GM04503 (cell line): ENCODE measurements at places on chromosomes 16 and 17.

- DNase-seq = no peak
Observed at GRCh38 chr17:16943541-16944333, 28.2 kb downstream of the TNFRSF13B start.

- no peak for DNase-seq
Observed at GRCh38 chr16:30121741-30122571, 1.1 kb downstream of the MAPK3 start.

- no peak for DNase-seq
Observed at GRCh38 chr17:38719943-38720641, 10.0 kb upstream of the CISD3 start.

DNA sequence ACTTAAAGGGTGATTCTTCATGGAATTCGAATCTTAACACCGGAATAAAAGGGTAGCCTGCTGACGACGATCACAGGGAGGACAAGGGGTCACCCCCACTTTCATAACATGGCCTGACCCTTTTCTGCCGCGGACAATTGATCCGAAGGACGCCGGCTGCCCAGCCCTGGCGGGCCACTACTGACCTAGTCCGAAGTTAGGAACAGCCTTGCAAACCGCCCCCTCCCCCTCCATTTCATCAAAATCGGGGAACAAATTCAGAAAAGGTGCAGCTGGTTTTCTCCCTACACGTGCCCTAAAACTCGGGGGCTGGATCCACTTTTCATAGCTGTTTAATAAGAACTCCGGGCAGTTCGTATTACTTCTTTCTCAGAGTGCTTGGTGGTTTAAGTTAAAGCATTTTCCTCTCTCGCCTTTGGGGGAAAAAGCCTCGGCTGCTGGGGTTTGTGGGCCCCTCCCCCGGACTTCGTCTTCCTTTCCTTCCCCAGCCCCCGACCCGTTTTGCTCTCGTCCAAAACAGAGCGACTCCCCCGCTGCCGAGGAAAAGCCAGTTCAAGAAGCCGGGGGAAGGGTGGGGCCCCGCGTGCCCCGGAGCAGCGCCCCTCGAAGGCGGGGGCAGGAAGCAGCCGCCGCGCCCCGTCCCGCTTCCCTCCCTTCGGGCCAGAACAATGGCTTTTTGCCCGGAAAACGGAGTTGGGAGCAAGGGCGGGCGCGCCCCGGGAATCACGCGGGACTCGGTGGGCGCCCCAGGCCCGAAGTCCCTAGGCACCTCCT lies 641 bp upstream of the CBX2 start:
- no peak for DNase-seq

GRCh38 chr17:6110592-6110991 lies 40.4 kb downstream of the WSCD1 start:
- no peak for DNase-seq

DNA sequence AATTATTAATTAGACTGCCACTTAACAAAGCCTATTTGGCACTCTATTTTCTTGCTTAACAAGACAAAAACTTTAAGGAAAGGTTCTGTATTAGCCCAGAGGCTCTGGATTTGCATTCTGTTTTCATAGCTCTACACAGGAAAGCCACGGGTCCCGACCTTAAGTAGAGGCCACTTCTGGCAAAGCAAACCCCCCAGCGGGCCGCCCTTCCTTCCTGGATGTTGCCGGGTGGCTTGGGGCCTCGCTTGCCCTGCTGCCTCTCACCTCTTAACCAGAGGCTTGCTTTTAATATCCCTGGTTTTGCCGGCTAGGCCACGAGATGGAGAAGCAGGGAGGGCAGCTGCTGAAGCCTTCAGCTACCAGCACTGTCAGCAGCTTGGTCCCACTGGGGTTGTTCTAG lies 4.4 kb downstream of the RTN4RL1 start:
- no peak for DNase-seq

GRCh38 chr17:39195568-39196160 lies 1.8 kb downstream of the CACNB1 start:
- no peak for DNase-seq

DNA sequence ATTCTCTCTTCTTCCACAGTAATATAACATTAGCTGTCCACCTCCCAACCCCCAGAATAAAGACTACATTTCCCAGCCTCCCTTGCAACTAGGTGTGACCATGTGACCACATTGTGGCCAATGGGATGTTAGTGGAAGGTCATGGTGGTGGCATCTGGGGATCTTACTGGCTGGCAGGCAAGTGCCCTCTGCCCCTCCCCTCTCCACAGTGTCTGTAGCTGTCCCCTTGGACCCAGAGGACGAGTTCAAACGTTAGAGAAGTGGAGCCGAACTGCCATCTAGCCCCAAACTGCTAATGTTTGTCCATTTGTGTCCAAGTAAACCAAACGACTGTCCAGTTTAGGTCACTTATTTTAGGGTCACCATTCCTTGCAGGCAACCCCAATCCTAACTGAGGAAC lies 26.6 kb upstream of the KCNG4 start:
- DNase-seq = peak; percentile 20

- peak; percentile 33 for DNase-seq
Observed at GRCh38 chr17:68205251-68205807, 42.5 kb upstream of the AMZ2 start.

GRCh38 chr17:36657763-36658490 lies 56.5 kb downstream of the MRM1 start:
- no peak for DNase-seq

- DNase-seq = no peak
Observed at GRCh38 chr16:10946308-10946707, 1.9 kb downstream of the CLEC16A start.

- no peak for DNase-seq
Observed at GRCh38 chr16:84013787-84014569, 28.6 kb downstream of the SLC38A8 start.

DNA sequence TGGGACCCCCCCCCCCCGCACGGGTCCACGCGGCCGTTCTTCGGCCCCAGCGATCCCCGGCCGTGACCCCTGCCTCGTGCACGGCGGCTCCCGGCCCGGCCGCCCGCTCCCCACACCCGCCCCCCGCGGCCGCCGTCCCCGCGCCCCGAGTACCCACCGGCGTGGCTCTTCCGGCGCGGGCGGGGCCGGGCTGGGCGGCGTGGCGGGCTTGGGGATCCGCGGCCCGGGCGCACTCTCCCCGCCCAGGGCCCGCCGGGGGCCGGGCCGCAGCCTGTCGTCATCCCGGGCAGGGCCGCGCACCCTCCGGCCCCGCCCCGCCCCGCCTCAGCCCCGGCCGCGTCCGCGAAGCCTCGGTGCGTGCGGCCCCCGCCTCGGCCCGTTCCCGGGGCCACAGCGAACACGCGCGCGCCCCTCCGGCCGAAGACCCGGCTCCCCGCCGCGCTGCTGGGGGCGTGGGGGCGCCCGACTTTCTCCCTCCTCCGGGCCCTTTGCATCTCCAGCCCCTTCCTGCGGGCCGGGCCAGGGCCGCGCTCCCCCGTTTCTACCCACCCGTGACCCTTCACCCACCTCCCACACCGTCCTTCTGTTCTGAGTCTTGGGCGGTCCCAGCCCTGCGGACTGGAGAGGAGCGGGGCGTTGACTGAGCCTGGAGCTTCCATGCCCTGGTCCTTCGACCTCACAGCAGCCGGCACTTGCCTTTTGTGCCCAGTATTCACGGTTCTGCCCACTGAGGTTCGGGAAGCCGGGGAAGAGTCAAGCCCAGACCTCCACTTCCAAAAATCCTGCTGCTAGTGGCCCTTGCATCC lies 840 bp downstream of the MYO1C start:
- DNase-seq = no peak

DNA sequence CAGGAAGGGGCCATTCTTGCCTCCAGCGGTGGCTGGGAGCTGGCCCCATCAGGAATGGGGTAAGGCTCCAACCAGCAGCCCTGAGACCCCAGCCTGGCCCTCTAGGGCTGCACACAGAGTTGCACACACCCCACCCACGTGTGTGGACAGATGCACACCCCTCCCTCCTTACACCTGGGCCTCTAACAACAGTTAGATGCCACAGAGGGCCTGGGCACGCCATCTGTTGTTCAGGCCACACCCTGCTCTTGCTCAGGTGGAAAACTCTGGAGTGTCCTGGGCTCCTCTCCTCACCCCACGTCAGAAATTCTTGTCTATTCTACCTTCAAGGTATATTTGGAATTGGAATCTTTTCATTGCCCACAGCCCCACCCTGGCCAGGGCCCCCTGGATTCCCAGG lies 13.3 kb upstream of the RAI1 start:
- DNase-seq = no peak
